ENCODE measurements at places on chromosomes 7 and 10. TPM values are rescaled to one million over a fixed set of nuclear protein-coding genes. Genes with fewer than 3 reads are reported as not detected.

OR6B1 gene
- total RNA-seq, result not detected

CRYGN gene
- not detected for total RNA-seq

PDE6C gene
- total RNA-seq, result not detected

FOXI2 gene
- total RNA-seq, result not detected

CYP3A7 gene
- not detected for total RNA-seq

OR13A1 gene
- total RNA-seq, result not detected

ZNF503 gene
- total RNA-seq, result 12.4 TPM

PI4K2A gene
- 26.6 TPM for total RNA-seq

ASB10 gene
- total RNA-seq, result not detected

All from glomerular endothelial cell (primary cell).